ENCODE measurements at places on chromosomes 6 and 20. TPM values are rescaled to one million over a fixed set of nuclear protein-coding genes. Genes with fewer than 3 reads are reported as not detected.

GRCh38 chr6:22830463-22830862 lies 261.1 kb downstream of the HDGFL1 start:
- no peak for DNase-seq

DNA sequence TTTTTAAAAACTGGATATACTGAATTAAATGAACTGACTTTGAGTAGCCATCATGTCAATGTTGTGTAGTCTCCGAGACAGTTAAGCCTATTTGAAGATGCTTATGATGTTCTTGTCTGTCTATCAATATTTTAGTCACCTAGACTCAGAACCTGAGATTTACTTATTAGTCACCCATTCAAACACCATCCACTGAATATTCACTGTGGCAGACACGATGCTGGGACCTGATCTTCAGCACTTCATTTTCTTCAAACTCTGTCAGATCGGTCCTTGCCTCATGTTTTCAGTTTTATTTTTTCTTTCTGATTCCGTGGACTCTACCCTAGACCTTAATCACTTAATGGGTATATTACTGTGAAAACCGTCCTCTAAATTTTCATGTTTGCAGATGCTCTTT lies 123.7 kb upstream of the MCHR2 start:
- DNase-seq = no peak

- DNase-seq = no peak
Measured at GRCh38 chr6:111503194-111503593, 20.2 kb upstream of the REV3L start.

- DNase-seq = peak; percentile 34
Measured at GRCh38 chr20:9130521-9130920, 61.6 kb downstream of the PLCB4 start.

GRCh38 chr6:75418233-75418632 lies 75.4 kb downstream of the FILIP1 start:
- DNase-seq = no peak

DNA sequence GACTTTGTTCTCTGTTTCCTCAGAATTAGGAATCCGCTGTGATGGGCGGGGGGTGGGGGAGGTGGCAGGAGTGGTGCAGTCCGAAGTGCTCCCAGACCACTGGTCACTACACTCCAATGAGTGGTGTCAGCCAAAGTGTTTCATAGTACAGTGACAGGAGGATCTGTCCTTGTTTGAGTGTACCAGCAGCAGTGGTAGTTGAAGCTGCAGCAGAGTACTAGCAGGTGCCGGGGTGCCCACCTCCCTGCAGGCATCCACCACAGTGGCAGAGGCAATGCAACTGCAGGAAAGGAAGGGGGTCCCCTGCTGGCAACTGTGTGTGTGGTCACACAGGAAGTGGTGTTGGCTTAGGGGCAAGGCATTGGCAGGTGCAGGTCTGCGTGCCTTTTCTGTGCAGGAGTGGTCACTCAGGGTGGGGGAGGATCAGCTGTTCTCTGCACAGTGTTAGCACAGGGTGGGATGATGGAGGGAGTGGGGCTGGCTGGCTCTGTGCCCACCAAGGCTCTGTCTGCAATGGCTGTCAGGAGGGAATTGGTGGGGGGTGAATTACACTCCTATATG lies 9.7 kb downstream of the HLA-DOB start:
- DNase-seq = no peak

DNA sequence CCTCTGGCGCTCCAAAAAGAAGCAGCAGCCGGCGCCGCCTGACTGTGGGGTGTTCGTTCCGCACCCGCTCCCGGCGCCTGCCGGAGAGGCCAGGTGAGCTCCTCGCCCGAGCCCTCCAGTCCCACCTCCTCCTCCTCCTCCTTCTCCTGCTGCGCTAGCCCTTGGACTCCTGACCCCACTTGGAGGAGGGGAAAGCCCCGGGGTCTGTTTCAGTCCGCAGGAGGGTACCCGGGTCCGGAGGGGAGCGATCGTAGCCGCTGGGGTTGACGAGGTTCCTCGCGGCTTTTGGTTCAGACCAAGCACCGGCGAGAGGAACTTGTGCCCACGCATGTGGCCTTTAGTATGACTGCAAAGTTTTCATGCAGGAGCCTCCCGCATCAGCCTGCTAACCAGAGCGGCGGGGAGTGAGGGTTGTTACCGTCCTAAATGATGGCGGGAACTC lies 493 bp downstream of the CRYBG1 start:
- DNase-seq = no peak

The PAK5 gene
- polyA plus RNA-seq = 0.45 TPM

DNA sequence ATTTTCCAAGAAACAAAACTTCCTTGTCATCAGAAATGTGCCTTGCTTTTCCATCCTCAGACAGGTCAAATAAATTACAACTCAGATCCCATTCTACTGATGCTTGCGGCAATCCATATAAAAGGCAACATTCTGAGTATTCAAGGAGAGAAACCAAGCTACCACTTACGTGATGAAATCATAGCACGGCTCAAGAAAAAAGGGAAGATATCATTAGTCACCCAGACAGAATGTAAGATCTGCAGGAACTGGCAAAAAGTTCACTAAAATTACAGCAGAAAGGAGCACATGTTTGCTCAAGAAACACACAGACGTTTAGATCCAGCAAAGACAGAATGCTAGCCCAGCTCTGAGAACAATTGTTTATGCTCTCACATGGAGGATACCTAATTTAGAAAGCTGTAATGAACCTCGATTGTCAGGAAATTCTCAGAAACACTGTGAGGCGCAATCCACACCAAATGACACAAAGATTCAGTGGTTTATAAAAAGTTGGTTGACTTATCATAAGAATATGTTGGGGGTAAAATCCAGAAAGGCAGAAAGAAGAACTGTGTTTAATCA lies 304.2 kb downstream of the ADGRG6 start:
- DNase-seq = no peak

DNA sequence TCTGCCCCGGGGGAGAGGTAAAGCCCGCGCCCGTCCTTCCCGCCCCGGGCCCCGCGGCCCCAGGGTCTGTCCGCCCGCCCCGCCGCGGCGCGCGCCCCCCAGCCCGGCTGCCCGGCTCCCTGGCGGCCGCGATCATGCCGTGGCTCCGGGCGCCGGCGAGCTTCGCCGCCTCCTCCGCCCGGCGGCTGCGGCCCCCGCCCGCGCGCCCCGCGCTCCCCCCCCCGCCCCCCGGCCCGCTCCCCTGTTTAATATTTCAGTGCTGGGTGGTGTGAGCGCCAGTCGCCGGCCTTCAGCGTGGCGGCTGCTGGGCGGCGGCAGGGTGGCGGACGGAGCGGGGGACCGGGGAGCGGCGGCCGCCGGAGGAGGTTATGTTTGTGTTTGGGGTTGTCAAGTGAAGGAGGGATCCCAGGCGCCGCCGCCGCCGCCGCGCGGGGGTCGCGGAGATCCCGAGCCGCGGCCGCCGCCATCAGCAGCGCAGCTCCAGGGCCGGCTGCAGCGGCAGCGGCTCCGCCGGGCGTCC lies at the start of gene HIVEP1:
Gene HIVEP1, plus strand, starts transcription at position 275 of the 520 bp plus-strand sequence. CDS start 3,317 bp downstream, outside the sequence.
- no peak for DNase-seq

DNA sequence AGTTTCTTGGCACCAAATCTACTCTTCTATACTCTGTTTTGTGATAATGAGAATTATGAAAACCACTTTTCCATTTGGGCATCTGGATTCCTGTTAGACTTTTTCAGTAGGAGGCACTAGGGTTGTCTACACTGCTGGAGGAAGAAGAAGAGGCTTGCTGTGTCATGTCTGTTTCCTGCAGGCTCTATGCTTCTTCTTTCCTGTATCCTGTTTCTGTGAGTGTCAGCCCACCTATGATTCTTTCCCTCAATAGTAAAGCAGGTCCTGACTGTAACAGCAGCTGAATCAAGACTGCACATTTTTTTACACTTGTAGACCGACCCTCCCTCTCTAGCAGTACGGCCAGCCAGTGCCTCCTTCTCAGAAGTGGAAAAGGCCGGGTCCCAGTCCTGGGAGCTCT lies 603.9 kb downstream of the HDGFL1 start:
- DNase-seq = no peak

GRCh38 chr6:137341681-137342195 lies 122.6 kb upstream of the IFNGR1 start:
- DNase-seq = no peak

DNA sequence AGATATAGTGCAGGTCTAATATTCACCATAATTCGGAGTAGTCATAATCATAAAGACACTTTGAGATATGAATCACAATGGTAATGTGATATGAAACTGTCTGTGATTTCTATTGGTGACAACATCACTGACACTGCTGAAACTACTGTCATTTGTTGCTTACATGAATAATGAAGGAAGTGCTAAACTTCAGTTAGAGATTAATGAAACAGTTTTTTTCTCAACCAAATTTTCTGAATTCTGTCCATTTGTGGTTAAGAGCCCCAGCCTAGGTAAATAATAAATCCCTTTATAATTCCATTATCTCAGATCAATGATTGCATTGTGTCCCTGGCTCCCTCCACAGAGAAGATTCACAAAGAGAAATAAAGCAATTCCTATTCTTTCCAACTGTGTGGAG lies 122.6 kb downstream of the HIVEP2 start:
- DNase-seq = no peak

GRCh38 chr6:63661769-63662168 lies 26.2 kb downstream of the PHF3 start:
- no peak for DNase-seq

GRCh38 chr6:16256781-16257180 lies 18.4 kb downstream of the GMPR start:
- no peak for DNase-seq

DNA sequence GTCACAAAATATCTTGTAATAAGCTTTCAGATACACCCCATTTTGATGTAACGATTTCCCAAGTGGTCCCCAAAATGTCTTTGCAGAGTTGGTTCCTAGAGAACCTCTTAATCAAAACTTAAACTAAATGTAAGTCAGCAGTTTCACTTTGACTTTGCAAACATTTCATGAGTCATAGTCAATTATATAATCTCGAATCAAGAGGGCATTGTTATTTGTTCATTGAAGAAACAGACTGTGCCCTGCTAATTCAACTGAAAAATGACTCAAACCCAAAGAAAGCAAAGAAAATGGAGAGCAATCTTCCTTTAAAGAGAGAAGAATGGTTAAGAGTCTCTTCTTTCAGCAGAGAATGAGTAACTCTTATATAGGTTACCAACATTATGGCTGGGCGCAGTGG lies 58.3 kb downstream of the IPCEF1 start:
- no peak for DNase-seq

The OR2H1 gene
- polyA plus RNA-seq = not detected

DNA sequence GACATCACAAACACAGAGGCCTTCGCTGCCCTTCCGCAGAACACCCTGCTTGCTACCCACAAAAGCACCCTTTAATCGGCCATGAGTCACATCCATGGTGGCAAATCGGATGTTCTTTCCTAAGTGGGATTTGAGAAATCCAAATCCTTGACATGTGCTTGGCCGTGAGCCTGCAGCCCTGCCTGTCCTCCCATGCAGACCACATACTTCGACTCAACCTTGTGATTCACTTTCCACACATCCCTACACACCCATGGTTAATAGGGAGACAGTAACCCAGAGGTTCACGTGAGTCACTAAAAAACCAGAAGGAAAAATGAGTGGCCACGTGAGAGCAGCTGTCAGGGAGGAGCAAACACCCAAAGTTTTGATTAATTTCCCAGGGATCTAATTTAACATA lies 19.4 kb downstream of the RAMACL start:
- DNase-seq = no peak

The C20orf141 gene
- polyA plus RNA-seq = not detected

- DNase-seq = no peak
Measured at GRCh38 chr20:50389438-50389807, 120.8 kb upstream of the PTPN1 start.

The EGFL8 gene
- polyA plus RNA-seq = 24.3 TPM

DNA sequence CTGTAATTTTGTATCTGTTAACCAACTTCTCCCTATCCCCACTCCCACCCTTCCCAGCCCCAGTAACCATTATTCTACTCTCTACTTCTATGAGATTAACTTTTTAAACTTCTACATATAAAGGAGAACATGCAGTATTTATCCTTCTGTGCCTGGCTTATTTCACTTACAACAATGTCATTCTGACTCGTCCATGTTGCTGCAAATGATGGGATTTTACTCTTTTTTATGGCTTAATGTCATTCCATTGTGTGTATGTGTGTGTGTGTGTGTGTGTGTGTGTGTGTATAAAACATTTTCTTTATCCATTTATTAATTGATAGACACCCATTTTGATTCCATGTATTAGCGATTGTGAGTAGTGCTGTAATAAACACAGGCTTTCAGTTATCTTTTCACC lies 76.1 kb downstream of the COL19A1 start:
- DNase-seq = no peak

The IER3 gene
- 18.3 TPM for polyA plus RNA-seq

- DNase-seq = no peak
Measured at GRCh38 chr20:9052136-9052535, 16.8 kb upstream of the PLCB4 start.

DNA sequence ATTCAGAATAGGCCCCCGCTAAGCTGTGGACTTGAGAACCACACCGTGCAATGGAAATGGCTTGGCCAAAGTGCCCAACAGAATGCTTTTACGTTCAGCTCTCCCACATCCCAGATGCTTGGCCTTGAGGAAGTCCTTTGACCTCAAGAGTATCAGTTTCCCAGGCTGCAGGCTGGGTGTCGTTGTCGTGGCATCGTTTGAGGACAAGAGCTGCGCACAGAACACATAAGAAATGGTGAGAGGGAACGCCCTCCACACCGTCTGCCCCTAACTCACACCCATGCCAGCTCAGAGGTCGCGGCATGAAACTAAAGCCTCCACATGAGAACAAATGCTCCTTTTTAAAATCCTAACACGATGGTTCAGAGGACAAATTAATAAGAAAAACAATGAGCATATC lies 37.0 kb downstream of the NFATC2 start:
- DNase-seq = no peak

DNA sequence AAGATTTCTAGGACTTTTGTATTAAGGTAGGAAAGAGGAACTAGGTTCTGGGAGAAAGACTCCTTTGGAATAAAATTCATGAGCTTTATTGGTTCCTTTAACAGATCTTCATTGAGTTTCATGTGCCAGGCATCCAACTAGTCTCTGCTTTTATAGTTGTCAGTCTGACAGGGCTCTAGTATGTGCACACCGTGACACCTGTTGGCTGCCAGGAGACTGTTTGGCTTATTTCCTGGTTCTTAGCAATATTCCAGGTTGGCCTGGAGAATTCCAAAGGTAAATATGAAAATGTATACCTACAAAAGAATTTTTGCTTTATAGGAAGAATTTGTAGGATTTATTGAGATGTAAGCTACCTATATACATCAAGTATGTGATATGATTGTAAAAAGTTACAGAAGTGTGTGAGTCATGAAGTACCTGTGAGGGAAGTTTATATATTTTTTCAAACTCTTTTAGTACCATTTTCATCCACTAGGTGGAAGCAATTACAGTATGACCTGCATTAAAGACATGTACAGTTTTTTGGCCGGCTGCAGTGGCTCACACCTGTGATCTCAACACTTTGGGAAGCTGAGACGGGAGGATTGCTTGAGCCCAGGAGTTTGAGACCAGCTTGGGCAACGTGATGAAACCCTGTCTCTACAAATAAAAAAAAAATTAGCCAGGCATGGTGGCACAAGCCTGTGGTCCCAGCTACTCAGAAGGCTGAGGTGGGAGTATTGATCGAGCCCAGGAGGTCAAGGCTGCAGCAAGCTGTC lies 35.2 kb downstream of the NDUFAF5 start:
- DNase-seq = peak; percentile 44

The LMBRD1 gene
- 142 TPM for polyA plus RNA-seq

The KHDC1L gene
- 1.0 TPM for polyA plus RNA-seq
